ENCODE measurements at places on chromosomes 3 and 15. TPM values are rescaled to one million over a fixed set of nuclear protein-coding genes. Genes with fewer than 3 reads are reported as not detected.

DNA sequence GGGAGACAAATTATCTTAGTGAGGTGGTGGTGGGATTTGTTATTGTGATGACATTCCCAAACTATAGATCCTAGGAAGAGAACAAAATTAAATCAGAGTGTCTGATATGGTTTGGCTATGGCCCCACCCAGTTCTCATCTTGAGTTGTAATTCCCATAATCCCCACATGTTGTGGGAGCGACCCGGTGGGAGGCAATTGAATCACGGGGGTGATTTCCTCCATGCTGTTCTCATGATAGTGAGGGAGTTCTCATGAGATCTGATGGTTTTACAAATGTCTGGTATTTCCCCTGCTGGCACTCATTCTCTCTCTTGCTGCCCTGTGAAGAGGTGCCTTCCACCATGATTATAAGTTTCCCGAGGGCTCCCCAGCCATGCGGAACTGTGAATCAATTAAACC, 62.0 kb downstream of the RPL22L1 start:
- H3K4me1 ChIP-seq: peaks cover 6% of the 10 kb centered on the region
- H3K36me3 ChIP-seq: no peaks in the 10 kb centered on the region
- no peak overlapping the region for H3K27ac ChIP-seq
- H3K4me3 ChIP-seq: no peak overlapping the region

DNA sequence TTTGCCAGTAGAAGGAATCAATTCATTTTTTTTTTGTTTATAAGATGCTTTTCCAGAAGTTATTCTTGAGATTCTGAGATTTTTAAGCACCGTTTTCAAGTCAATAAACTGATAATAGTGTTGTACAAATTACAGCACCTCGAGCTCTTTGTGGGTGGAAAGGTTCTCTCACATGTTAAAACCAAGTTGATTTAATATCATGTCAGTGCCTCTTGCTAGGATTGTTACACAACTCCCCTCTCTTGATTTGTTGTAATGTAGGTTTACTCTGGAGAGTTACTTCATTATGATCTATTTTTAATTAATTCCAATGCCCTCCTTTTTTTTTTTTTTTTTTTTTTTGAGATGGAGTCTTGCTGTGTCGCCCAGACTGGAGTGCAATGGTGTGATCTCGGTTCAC, 25.8 kb upstream of the UBXN7 start:
- no peaks in the 10 kb centered on the region for H3K36me3 ChIP-seq
- H3K27ac ChIP-seq: no peak overlapping the region
- no peaks in the 10 kb centered on the region for H3K4me1 ChIP-seq
- H3K4me3 ChIP-seq: no peak overlapping the region

GRCh38 chr3:10351013-10351735, 30.3 kb upstream of the SEC13 start:
- no peaks in the 10 kb centered on the region for H3K36me3 ChIP-seq
- DNase-seq: no peak
- H3K4me1 ChIP-seq: no peaks in the 10 kb centered on the region
- no peak overlapping the region for H3K4me3 ChIP-seq

The GHSR gene
- total RNA-seq: not detected

The ZWILCH gene
- 1.8 TPM for total RNA-seq

DNA sequence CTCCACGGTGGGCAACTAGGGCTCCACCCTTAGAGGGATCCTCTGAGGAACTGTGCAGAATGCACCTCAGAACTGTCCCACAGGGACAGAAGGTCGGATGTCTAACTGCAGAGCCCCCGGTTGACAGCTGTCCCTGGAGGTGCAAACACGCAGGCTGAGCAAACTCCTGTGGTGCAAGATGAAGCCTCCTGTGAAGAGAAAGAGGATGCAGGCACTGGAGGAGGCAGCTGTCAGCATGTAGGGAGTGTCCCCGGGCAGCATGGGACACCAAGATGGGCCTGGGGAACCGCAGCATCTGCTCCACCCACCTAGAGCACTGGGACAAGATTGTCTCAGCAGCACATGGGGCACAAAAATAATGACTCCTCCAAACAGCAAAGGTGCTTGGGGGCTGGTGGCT, 258.9 kb downstream of the ABHD5 start:
- H3K4me1 ChIP-seq: no peaks in the 10 kb centered on the region
- no peaks in the 10 kb centered on the region for H3K36me3 ChIP-seq
- H3K27me3 ChIP-seq: no peaks in the 10 kb centered on the region
- no peak overlapping the region for H3K27ac ChIP-seq

The ACY1 gene
- 40.2 TPM for total RNA-seq

Data from body of pancreas (tissue), 4 donors.